ENCODE measurements at places on chromosomes 16 and 17. TPM values are rescaled to one million over a fixed set of nuclear protein-coding genes. Genes with fewer than 3 reads are reported as not detected.

DNA sequence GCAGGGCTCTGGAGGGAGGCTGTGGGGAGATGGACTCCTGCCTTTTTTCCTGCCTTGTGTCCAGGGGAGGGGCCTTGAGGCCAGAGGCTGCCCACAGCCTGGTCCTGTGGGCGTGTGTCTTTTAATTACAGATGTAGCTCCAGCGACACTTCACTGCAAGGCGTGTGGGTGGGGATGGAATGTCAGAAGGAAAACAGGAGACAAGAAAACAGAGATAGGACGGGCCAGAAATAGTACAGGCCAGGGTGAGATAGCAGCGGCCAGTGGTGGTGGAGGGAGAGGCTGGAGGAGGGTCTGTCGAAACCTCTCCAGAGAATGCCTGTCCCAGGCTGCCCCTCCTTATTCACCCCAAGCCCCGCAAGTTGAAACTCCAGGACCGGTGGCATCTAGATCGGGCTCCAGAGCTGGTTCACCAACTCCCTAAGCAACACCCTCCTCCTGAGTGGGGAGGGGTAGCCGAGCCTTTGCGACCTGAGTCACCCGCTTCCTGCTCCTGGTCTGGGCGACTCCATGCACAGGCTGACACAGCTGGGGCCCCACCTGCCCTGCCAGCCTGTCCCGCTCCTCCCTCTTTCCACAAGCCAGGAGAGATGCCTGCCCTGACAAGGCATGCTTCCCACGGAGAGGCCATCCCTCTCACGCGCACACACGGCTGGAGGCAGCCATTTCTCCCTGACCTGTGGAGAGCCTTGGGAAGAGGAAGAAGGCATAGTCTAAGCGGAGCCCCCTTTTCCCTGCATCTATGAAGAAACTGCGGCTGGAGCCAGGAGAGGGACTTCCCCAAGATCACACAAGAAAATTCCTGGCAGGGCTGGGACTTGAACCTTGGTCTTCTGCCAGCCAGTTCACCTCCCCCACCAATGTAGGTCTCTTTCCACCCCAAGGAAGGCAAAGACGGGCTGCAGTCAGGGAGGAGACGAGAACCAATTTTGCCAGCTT lies 6.6 kb upstream of the JUP start:
- H3K4me1 ChIP-seq = no peaks in the 10 kb centered on the region
- H3K36me3 ChIP-seq = no peaks in the 10 kb centered on the region
- no peak for DNase-seq

DNA sequence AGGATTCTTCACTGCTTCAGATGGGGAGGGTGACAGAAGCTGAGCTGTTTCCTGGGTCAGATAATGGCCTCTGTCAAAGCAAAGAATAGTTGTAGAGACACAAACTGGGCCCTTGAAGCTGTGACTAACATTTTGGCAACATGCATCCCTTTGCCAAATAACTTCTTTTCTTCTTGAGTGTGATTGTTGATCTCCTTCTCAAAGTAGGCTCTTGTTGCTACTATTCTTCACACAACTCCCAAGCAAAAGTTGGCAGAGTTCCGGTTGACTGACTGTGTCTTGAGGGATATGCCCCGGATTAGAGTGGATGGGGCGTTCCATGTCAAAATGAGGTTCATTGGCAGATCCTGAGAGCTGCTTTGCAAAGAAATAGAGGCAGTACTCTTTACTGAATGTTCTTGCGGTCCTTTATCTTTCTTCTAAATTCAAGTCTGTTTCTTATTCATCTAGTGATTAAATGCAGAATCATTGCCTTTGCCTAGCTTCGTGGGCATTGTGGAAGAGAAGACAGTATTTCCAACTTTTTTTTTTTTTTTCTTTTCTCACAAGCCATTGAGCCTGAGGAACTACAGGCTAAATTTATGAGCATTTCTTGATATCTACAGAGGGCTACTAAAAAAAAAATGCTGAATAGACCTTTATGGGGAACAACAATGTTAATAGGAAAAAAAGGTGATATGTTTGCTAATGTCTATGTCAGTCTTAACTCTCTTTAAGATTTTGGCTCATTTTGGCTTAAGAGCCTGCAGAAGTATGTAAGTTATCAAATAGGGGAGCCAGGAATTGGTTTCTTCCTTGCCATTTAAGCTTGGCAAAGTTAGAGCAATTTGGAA lies 5.8 kb downstream of the WIPF2 start:
- H3K4me3 ChIP-seq = no peak overlapping the region
- no peak for DNase-seq
- H3K36me3 ChIP-seq = peaks cover 4% of the 10 kb centered on the region
- no peaks in the 10 kb centered on the region for H3K27me3 ChIP-seq
- H3K27ac ChIP-seq = no peak overlapping the region

DNA sequence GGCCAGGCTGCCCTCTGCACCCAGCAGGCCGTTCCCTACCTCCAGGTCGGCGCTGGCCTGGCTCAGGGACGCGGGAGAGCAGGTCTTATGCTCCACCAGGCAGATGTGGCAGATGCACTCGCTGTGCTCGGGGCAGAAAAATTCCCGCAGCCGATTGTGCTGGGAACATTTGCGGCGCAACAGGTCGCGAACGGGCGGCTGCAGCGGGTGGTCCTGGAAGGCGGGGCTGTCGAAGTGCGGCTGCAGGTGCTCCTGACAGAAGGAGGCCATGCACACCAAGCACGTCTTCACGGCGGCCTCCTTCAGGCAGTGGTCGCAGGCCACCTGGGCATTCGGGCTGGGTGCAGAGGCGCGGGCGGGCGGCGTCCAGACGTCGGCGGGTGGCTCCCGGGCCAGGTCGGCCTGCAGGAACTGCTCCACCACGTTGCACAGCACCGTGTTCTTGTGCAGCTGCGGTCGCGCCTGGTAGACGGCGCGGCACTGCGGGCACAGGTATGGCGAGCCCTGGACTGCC lies 439 bp downstream of the TRIM25 start:
- no peaks in the 10 kb centered on the region for H3K36me3 ChIP-seq
- H3K4me3 ChIP-seq = peak overlapping the region; percentile 93
- no peaks in the 10 kb centered on the region for H3K27me3 ChIP-seq

Gene CDH3
- 0.78 TPM for total RNA-seq

GRCh38 chr17:74130276-74130675 lies 73.2 kb upstream of the RPL38 start:
- no peak overlapping the region for H3K4me3 ChIP-seq
- no peaks in the 10 kb centered on the region for H3K27me3 ChIP-seq
- H3K36me3 ChIP-seq = no peaks in the 10 kb centered on the region
- no peak for DNase-seq
- H3K4me1 ChIP-seq = no peaks in the 10 kb centered on the region

DNA sequence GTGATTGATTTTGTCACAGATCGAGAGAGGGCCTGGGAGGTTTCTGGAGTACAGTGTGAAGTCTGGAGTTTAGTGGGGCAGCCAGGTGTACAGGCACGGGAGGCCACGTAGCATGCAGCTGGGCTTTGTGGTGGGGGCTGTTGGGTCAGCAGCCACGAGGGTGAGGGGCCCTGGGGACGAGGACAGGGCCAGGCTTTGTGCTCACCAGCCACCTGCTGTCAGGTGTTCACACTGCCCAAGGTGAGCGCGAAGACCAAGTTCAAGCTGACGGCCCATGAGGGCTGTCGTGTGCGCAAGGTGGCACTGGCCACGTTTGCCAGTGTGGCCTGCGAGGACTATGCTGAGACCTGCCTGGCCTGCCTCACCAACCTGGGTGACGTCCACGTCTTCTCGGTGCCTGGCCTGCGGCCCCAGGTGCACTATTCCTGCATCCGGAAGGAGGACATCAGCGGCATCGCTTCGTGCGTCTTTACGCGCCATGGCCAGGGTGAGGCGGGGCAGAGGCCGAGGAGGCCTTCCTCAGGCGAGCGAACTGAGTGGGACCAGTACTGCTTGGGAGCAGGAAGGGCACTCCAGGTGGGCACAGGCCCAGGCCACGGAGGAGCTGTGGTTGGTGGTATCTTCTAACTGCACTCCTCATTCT lies 15.9 kb downstream of the LLGL1 start:
- DNase-seq = no peak
- peaks cover 9% of the 10 kb centered on the region for H3K36me3 ChIP-seq
- H3K27me3 ChIP-seq = no peaks in the 10 kb centered on the region
- H3K4me3 ChIP-seq = no peak overlapping the region
- H3K4me1 ChIP-seq = no peaks in the 10 kb centered on the region

DNA sequence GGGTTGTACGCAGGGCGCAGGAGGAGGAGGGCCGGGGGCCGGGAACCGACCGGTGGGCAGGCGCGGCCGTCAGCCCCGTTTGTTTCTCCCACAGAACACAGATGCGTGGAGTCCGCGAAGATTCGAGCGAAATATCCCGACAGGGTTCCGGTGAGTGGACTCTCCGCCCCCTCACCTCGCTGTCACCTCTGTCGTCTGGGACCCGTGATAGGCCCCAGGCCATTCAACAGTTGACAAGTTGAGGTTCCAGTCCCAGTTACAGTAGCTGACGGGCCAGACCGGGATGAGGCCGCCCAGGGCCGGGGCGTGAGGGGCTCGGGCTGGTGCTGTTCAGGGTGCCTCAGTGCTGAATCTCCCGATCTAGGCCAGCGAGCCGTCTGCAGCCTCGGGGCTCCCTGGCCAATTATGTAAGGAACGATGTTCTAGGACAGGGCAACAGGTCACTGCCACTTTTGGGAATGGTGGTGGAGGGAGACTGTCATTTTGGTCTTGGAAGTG lies 628 bp downstream of the GABARAPL2 start:
- no peaks in the 10 kb centered on the region for H3K27me3 ChIP-seq
- peak overlapping the region; percentile 93 for H3K4me3 ChIP-seq
- H3K36me3 ChIP-seq = peaks cover 16% of the 10 kb centered on the region
- DNase-seq = peak; percentile 8
- peak overlapping the region; percentile 90 for H3K27ac ChIP-seq
- peaks cover 20% of the 10 kb centered on the region for H3K4me1 ChIP-seq

- H3K27me3 ChIP-seq = no peaks in the 10 kb centered on the region
- H3K4me1 ChIP-seq = peaks cover 5% of the 10 kb centered on the region
- no peak for DNase-seq
Measured at GRCh38 chr16:66698046-66698445, 1.5 kb upstream of the CMTM4 start.

- no peaks in the 10 kb centered on the region for H3K4me1 ChIP-seq
- no peak overlapping the region for H3K4me3 ChIP-seq
- DNase-seq = no peak
- no peaks in the 10 kb centered on the region for H3K27me3 ChIP-seq
- no peak overlapping the region for H3K27ac ChIP-seq
Measured at GRCh38 chr17:78502611-78503148, 74.5 kb downstream of the DNAH17 start.

- H3K27me3 ChIP-seq = no peaks in the 10 kb centered on the region
- H3K4me1 ChIP-seq = no peaks in the 10 kb centered on the region
- no peak overlapping the region for H3K4me3 ChIP-seq
Measured at GRCh38 chr16:75271441-75272096, 20.1 kb upstream of the BCAR1 start.

Gene KRTAP3-2
- not detected for total RNA-seq
